ENCODE measurements at places on chromosomes 5 and 9.

- no peak for DNase-seq
These were observed 13.6 kb upstream of the SYNPO start for GRCh38 chr5:150626853-150627276.

GRCh38 chr5:5347442-5347841 is 75.0 kb upstream of the ICE1 start:
- DNase-seq, result no peak

DNA sequence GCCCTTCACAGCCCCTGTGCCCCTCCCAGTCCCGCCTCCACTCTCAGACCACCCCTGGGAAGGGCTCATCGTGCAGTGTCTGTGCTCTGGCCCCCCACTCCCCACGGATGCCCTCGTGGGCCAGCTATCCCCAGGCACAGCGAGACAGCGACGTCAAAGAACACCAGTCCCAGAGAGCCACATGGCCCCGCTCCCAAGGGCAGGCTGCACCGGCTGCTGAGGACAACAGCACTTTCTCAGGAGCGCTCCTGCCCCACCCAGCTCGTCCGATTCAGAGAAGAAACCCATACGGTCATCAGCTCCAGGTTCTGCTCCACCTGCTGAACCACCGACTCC is 4.8 kb upstream of the SNAPC4 start:
- no peak for DNase-seq

DNA sequence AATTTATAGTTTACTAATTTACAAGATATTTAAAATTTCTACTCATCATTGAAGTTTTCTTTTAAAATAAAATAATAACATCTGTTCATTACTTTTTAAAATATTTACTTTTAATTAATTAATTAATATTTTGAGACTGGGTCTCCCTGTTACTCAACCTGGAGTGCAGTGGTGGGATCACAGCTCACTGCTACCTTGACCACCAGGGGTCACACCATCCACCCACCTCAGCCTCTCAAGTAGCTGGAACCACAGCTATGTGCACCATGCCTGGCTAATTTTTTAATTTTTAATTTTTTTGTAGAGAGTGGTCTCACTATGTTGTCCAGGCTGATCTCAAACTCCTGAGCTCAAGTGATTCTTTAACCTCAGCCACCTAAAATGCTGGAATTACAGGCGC is 1013.6 kb downstream of the CDH9 start:
- peak; percentile 5 for DNase-seq

- no peak for DNase-seq
These were observed 241.5 kb upstream of the DMRT1 start for GRCh38 chr9:600006-600405.

DNA sequence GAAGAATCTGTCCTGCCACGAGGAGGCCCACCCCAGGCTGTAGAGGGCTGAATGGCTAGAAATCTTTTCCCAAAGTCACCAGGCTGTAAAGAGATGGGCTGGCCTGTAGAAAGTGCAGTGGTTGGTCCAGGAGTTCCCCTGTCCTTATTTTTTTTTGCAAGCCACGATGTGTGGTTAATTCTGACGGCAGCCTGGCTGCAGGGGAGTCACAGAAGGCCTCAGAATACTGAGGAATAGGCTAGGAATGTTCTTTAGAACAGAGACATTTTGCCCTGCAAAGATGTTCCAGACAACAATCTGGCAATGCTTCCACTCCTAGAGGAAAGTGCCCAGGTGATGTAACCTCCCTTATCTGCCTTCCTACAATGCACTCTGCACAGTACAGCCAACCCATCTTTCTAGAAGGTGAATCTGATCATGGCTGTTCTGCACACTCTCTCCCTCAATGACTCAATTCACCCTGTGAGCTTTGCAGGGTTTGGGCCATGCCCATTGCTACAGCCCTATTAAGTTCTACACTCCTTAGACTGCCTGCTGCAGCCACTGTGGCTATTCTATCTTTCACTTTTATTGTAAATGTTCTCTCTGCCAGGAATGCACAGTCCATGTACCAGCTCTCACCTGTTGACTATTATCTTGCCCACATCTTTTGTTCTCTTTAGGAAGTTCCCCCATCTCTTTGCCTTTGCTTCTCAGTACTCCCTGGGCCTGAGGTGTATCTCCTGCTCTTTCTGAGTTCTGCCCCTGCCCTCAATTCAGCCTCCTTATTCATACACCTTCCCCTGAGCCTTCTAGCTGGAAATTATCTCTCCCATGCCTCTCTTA is 377.8 kb upstream of the CLINT1 start:
- DNase-seq, result no peak

- DNase-seq, result no peak
These were observed 527 bp upstream of the SREK1 start for GRCh38 chr5:66143473-66144073.

Measured in LoVo (cell line).